ENCODE measurements at places on chromosomes 3 and 15.

GRCh38 chr3:141011997-141012262 is 39.2 kb upstream of the SPSB4 start:
- DNase-seq: no peak

- DNase-seq: no peak
Measured at GRCh38 chr3:24507776-24508422, 13.2 kb upstream of the THRB start.

- no peak for DNase-seq
Measured at GRCh38 chr3:171088496-171088895, 62.0 kb upstream of the SLC2A2 start.

- DNase-seq: peak; percentile 32
Measured at GRCh38 chr15:92018535-92019239, 165.2 kb downstream of the SLCO3A1 start.

DNA sequence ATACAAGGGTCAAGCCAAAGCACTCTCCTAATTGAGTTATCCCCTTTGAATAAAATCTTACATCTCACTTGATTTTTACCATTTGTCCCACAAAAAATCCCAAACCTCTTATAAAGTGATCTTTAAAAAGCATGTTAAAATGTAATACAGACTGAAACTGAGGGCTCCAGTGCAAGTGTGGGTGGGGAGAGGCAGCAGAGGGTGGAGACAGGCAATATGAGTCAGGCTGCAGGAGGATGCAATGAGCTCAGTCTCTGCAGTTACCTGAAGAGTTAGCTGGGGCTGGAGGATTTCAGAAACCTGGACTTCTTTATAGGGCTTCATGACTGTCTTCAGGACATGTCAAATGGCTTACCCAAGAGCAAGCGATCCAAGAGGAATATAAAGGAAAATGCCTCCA is 14.2 kb upstream of the COLQ start:
- DNase-seq: no peak

GRCh38 chr3:9194509-9195184 is 54.8 kb downstream of the SRGAP3 start:
- DNase-seq: no peak

- DNase-seq: no peak
Measured at GRCh38 chr3:103393395-103394186, 958.8 kb downstream of the ZPLD1 start.

DNA sequence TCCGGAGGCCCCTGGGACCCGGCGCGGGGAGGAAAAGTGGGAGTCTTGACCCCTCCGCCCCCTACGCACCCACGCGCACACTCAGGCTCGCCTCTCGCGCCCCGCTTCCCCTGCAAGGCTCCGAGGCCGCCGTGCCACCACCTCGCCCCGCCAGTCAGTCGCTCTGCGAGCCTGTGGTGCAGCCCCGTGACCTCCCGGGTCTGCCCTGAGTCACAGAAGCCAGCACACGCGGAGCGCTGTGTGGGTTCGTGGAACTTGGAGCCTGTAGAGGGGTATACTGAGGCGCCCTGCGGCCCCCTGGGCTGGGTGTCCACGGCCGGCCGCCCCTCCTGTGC is 380 bp upstream of the ALS2CL start:
- no peak for DNase-seq

DNA sequence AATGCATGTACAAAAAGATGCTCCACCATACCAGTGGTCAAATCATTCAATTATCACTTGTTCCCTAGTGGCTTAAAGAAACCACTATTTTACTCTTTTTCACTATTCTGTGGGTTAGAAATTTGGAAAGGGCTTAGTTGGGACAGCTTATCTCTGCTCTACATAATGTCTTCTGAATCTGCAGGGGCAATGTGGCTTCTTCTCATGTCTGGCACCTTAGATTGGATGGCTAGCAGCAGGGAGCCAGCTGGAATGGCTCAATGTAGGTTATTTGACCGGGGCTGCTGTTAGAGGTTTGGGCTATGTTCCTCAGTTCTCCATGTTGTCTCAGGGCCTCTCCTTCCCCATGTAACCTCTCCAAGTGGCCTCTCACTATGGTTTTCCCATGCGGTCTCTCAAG is 57.5 kb upstream of the EPHB1 start:
- no peak for DNase-seq

- DNase-seq: no peak
Measured at GRCh38 chr15:42510258-42511006, 15.0 kb downstream of the SNAP23 start.

DNA sequence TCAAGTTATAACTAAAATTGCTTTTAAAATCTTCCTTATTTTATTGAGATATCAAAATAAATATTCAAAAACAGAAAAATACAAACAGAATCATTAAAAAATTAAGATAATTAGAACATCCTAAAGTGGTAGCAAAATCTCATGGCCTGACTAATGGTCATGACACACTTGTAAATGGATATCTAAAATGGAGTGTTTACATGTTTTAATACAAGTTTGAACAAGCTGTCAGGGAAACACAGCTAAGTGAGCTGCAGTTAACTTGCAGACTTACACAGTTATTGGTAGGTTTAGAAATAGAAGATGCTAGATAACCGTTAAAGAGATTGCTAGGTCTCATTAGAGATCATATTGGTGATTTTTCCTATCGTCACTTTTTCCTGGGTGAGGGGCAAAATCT is 242.3 kb downstream of the LPP start:
- no peak for DNase-seq

- DNase-seq: no peak
Measured at GRCh38 chr3:123684209-123684608, 99.4 kb upstream of the HACD2 start.

- DNase-seq: no peak
Measured at GRCh38 chr3:10119376-10119775, 3.9 kb downstream of the BRK1 start.

DNA sequence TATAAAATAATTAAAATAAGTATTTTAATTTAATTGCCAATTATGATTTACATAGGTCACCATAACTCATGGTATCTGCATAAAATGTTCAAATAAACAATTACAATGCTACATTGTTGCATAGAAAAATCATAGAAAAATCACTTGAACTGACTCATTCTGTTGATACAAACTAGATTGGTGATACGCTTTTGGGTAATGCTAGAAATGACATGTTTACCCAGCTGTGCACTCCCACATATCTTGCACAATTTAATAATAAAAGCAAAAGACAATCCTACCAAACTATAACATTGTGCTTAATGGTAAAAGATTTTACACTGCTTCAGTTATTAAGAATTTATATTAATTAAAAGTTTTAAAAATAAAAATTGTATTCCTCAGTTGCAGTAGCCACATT is 45.8 kb upstream of the FBXL22 start:
- no peak for DNase-seq

DNA sequence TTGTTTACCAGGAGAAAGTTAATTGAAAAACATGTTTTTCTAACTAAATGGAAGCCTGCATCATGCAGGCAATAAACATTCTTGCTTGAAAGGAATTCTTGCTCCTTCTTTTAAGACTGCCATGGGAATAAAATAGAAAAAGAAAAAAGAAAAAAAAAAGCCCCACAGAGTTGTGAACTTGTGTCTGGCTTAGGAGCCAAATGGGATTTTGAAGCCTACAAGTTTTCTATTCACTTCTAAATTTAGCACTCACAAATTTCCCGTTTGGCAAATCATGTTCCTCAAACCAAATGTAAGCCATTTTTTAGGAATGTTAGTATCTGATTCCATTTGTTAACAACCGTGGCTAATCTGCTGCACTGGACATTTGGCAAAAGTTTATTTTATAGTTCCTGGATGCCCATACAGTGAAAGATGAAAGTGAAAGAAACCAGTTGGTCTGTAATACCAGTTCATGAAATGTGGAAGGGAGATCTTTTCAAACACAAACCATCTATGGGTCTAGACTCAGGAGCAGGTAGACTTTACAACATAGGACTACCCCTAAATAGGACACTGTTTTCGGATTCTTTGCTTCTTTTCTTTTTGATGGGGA is 133.8 kb upstream of the GMNC start:
- no peak for DNase-seq

GRCh38 chr15:101242160-101242998 is 9.5 kb downstream of the CHSY1 start:
- no peak for DNase-seq

DNA sequence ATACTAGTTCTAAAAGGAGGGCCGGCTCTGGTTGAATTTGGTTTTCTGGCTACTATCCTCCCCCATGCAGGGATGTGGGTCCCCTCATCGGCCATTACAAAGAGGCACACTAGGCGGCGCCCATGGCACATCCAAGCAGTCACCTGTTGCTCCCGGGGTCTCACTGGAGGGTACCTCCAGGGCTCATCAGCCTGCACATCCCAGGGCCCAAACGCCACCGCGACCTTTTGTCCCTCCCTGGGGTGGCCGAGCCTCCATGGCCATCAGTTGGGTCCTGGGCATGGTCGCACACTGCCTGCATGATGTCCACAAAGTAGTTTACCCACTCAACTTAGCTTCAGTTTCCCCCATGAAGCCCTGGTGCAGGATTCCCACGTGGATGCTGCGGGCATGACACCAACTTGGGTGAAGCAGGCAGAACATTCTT is 28.3 kb downstream of the IDH3A start:
- DNase-seq: peak; percentile 20

- DNase-seq: no peak
Measured at GRCh38 chr3:46668116-46668515, 25.4 kb downstream of the ALS2CL start.

DNA sequence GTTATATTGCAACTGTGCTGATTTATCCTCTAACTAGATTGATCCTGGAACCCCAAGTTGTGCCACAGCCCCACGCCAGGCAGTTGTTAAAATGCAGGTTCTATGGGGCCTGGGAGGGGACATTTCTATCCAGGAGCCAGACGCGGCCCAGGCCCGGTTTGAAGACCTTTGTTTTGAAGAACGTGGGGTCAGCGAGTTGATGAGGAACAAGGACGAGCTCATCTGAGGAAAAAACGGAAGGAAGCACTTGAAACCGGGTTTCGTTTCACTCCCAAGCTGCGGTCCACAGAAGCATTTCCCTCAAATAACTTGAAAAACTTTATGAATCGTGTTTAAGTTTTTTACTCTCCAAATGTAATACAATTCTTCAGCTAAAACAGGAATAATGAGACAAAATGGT is 76.4 kb downstream of the CHSY1 start:
- no peak for DNase-seq

Measured in NCI-H1694 (cell line).